ENCODE measurements at places on chromosomes 13 and 19. TPM values are rescaled to one million over a fixed set of nuclear protein-coding genes. Genes with fewer than 3 reads are reported as not detected.
A peak's percentile ranks its signal among the peaks of the same experiment; 100 is the strongest.

DNA sequence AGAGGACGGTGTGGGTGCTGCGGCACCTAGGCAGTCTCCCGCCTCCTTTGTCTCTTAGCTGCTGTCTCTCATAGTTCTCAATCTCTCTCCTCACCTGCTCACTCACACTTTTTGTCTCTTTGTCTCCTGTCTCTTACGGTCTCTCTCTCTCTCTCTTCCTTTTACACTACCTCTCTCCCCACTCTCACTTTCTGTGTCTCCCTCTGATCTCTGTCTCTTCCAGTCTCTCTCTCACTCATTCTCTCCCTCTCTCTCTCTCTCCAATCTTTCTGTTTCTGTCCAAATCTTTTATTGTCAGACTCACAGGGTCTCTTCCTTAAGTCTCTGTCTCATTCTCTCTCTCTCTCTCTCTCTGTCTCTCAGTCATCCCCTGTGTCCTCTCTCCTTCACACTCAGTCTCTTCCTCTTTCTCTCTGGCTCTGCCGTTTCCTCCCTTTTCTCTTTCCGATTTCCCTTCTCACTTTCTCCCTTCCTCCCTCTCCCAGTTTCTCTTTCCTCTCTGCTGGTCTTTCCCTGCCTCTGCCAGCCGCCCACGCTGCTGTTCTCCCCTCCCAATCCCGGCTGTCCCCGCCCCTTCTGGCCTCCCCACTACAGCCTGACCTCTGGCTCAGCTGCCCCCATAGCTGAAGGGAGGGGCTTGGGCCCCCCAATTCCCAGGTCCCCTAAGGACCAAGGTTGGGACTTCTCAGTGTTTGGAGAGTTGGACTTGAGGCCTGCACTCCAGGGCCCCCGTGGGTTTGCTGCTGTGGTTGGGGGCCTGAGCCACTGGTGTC, at the start of gene PLEKHA4:
Gene PLEKHA4, minus strand, starts transcription at position 504 of the 773 bp plus-strand sequence. CDS start 997 bp downstream, outside the sequence.
- peak; percentile 26 for DNase-seq

- DNase-seq: no peak
Observed at GRCh38 chr19:4879041-4879440, 11.6 kb upstream of the PLIN3 start.

- DNase-seq: peak; percentile 43
Observed at GRCh38 chr13:77919246-77919920, 752 bp upstream of the EDNRB start.

GRCh38 chr13:98189841-98190505, 12.9 kb upstream of the RNF113B start:
- DNase-seq: no peak

DNA sequence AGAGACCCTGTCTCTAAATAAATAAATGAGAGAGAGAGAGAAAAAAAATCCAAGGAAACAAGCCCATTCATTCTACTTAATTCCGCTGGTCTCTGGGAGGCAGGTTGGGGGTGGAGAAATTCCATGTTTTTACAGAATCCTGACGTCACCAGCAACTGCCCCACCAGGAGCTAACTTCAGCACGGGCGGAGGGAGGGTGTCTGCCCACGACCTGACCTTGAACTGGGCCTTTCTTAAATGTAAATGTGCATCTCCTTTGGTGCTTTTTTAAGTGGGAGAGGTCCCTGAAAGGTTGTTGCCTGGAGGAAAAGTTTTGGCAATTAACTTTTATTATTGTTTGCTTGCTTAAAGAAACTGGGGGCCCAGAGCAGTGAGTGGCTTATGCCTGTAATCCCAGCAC, 15.5 kb downstream of the KLF2 start:
- no peak for DNase-seq

F2RL3 gene
- total RNA-seq: 0.92 TPM

ZNF730 gene
- total RNA-seq: 8.3 TPM

All from endothelial cell (in vitro differentiated cells).